SJCRH30 (cell line): ENCODE measurements at places on chromosomes 3 and 15.

- DNase-seq, result no peak
These were observed 318.4 kb downstream of the LPP start for GRCh38 chr3:188472336-188472735.

DNA sequence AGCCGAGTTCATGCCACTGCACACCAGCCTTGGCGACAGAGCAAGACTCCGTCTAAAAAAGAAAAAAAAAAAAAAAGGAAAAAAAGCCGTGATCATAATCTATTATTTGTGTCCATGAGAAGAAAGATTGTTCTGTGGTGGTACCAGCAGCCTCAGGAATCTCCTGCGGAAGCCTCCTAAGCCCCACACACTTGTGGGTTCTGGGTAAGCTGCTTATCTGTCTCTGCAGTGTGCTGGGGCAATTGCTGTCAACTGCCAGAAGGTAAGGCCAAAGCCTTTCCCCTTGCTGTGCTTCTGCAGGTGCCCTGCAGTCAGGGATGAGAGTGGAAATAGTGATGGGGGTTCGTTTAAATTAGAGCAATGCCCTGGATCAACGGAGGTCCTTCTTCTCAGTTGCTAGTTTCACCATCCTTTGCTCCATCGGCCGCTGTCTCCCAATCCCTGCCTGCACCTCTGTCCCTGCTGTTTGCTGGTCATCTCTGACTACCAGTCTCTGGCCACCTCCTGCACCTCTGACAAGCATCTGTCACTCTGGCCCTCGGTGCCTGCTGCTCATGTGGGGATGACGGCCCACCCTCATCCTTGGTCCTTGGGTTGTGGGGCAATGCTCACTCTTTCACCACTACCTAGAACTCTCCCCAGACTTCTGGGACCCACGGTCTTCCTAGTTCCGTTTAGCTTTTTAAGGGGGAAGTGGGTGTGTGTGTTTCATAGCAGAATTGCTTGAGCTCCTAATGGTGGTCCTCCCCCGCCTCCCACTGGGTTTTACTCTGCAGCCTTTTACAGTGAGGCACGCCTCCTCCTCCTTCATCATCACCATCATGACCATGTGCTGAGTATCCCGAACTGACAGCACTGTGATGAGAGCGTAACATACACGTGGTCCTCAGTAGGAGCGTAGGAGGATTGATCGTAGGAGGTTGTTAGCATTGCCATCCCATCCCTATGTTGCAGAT lies 25.5 kb downstream of the CHRD start:
- DNase-seq, result no peak

DNA sequence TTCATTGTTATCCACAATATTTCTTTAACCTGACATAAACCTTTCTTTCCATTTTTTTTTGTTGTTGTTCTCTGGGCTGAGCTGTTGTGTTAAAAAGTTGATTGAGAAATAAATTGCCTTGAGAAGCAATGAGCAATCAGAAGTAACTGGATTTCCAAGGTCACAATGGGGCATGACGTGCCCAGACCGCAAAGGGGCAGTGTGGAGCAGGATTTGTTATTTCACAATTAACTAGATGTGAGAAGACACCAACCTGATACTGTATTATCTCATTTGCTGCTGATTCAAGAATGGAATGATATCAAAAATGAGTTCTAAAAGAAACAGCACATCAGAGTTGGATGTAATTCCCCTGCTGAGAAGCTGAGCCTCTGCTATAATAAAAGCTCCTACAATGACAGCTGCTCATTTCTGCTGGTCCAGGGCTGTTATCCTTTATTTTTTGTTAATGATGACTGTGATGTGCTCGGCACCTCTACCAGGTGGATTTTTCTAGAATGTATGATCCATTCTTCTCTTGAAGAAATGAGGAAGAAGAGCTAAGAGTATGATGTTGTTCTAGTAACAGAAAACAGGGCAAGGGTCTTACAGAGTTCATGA lies 28.1 kb downstream of the CPNE4 start:
- DNase-seq, result peak; percentile 6

DNA sequence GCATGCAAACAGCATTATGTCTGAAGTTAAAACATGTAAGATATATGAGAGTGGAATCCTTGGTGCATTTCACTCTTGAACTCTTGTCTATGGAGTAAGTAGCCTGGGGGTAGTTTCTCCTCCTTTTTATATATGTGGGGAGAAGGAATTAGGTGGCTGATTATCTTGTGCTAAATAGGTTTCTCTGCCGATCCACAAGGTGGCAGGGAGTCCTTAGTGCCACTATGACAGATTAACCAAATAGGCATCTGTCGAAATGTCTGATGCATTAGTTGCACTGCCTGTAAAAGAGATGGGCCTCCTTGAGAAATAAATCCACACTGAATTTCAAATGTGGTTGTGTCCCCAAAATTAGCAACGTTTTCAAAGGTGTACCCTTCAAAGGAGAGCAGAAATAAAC lies 170.1 kb downstream of the CNTN4 start:
- no peak for DNase-seq

GRCh38 chr15:38610748-38611147 lies 46.1 kb upstream of the RASGRP1 start:
- no peak for DNase-seq

DNA sequence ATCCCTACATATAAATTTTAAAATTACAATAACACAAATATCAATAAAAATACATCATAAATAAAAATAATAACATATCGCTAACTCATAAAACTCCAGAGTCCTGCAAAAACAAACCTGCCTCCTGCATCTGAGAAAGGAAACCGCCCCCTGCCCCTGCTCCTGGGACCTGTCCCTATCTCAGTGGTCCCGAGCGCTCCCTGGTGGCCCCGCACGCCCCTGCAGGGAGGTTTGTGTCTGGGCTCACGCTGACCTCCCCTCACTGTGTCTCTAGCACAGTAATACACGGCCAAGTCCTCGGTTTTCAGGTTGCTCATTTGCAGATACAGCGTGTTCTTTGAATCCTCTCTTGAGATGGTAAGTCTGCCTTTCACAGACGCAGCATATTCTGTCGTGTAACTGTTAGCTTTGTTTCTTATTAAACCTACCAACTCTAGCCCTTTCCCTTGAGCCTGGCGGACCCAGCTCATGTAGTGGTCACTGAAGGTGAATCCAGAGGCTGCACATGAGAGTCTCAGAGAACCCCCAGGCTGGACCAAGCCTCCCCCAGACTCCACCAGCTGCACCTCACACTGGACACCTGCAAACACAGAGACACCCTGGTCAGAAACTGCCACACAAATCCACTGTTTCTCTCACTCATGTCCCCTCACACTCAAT lies 554.1 kb downstream of the GOLGA6L6 start:
- DNase-seq, result peak; percentile 64

GRCh38 chr3:169668957-169669741 lies 5.6 kb upstream of the MECOM start:
- peak; percentile 78 for DNase-seq

GRCh38 chr3:167162083-167162482 lies 218.0 kb downstream of the ZBBX start:
- DNase-seq, result no peak

DNA sequence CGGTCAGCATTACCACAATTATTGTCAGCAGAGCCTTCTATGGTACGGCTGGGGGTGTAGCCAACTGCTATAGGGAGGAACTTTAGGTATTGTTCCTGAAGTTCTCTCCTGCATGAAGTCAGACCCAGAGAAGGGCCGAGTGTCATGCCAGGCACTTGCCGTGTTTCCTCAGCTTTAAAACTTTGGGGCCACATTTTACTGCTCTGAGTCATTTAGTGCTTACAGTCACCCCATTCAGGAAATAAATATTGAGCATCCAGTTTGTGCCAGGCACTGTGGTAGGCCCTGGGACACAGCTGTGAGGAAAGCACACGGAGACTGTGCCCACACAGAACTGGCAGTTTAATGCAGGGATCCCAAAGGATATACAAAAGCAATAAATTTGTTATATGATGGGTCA lies 54.5 kb upstream of the APEH start:
- DNase-seq, result no peak

- DNase-seq, result no peak
These were observed 81.8 kb downstream of the NLGN1 start for GRCh38 chr3:173479301-173479700.

DNA sequence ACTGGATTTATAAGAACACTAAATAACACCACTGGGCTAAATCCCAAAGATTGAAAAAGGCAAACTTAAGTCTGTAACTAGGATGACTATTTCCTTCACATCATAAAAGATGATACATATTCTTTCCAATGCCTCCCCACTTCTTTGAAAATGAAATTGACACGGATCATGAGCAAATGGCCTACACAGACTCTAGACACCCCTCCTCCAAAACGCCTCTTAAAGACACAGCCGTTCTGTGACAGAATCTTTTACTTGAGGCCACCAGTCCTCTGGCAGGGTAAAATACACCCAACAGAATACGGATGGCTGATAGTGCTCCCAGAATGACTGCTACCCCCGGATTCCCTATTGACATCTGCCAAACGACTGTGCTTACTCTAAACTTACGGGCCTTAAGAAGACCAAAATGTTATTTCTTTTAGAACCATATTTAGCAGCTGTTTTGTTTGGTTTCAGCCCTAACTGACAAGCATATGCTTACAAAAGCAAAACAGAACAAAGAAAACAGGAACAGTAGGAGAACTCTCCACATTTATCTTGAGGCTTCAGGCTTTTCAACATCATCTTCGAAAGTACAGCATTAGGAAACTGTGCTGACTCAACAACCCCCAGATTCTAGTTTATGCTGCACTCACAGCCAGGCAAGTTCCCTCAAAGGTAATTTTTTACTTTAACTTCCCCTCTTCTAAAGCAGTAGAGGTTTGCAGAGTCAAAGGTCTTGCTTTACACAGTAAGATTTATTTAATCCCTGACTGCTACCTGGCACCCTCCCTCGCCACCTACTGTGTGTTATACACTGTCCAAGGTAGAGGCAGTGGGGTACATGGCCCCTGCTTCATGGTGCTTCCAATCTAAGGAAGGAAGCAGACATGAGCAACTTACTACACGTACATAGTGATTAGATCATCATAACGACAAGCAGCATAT lies 84.3 kb downstream of the TNIK start:
- no peak for DNase-seq

DNA sequence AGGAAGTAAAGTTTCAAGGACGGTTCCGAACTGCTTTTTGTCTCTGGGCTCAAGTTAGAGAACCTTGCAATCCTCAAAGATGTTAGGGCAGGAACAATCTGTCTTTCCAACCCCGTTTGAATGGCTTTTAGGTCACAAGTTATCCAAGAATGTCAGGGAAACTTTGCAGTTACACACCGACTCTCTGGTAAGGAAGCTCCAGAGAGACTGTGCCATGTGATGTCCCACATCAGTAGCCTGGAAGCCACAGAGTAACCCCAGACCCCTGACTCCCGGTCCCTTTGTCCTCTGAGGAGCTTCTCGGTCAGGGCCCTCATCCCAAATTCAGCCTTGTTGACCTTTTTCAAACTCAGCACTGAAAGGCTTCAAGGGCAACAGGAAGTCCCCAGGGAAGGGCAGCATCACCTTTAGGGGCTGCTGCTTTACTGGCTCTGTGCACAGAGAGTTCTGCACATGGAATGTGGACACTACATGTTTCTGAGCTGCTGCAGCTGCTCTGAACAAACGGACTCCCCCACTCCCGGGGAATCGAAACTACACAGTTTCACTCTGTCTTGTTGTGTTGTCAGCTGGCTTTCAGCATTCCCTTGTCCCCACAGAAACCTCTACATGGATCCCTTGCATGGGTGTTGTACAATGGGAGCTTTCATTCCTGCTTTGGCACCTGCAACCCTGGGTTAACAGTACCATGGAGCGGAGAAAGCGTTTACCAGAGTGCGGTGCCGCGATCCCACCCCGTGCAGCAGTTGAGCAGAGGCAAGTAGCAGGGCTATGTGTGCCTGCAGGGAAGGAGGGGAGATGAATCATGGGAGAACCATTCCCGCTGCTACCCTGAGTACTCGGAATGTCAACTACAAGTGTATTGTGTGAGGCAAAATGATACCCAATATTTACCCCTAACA lies 408.2 kb upstream of the THBS1 start:
- DNase-seq, result peak; percentile 93

GRCh38 chr3:146124126-146124801 lies 36.7 kb downstream of the PLOD2 start:
- no peak for DNase-seq

DNA sequence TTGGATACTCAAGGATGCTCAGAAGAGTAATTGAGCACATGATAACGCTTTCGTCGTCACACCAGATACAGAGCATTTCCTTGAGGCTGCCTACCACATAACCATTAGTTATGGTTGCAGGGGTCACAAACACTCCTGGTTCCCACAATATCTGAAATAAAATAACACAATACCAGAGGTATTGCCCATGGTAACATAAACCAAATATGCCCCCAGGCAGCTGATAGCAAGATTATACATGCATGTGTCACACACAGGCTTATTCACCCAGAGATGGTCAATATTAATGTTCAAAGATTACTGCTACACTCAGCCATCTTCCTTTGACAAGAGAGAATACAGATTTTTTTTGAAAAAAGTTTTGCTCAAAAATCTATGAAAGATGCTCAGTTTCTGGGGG lies 7.3 kb downstream of the RPL39L start:
- DNase-seq, result no peak

GRCh38 chr3:30924763-30925162 lies 30.3 kb upstream of the GADL1 start:
- DNase-seq, result no peak

GRCh38 chr3:119145128-119145499 lies 851 bp upstream of the TEX55 start:
- no peak for DNase-seq

DNA sequence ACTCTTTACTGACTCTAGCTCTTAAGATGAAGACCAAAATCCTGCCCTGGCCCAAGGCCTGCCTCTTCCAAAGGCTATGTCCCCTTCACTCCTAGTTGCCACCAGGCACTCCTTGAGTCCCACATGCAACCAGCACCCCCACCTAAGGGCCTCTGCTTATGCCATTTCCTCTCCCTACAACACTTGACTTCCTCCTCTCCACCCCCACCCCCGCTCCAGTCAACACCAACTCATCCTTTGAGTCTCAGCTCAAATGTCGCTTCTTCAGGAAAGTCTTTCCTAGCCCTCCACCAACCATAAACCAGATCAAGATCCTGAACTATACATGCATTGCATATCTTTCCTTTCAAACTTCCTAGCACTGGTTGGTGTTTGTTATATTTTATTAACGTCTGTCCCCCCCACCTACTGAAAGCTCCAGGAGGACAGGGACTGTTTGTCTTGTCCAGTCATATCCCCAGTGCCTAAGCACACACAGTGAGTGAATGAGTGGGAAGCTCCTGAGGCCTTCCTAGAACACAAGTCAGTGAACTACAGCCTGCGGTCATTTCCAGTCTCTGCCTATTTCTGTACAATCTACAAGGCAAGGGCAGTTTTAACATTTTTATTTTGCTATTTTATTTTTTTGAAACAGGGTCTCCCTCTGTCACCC lies 7.3 kb downstream of the TBC1D2B start:
- DNase-seq, result no peak

DNA sequence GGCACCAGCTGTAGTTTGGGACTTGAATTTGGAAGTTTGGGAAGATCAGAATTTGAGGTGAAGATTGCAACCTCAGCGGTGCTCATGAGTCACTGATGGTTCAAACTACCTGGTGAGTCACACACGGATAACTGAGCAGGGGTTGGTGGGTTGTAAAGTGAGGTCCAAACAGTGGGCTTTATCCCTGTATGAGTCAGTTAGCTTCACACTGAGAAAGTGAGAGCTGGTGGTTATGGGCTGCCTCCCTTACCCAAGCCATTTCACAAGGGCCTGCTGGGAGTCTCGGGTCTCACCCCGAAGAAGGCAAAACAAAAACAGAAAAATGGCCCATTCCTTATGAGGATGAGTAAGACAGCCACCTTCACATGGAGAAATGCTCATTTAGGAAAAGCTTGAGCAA lies 77.0 kb downstream of the ITGA11 start:
- DNase-seq, result no peak

GRCh38 chr3:160886421-160886820 lies 130.4 kb downstream of the PPM1L start:
- no peak for DNase-seq
